NCI-H2227 treated with DMSO at 0.1 percent for 48 hours (cell line): ENCODE measurements at places on chromosomes 12 and 14.

- no peak for DNase-seq
These were observed 119.8 kb downstream of the SINHCAF start for GRCh38 chr12:31206038-31206670.

DNA sequence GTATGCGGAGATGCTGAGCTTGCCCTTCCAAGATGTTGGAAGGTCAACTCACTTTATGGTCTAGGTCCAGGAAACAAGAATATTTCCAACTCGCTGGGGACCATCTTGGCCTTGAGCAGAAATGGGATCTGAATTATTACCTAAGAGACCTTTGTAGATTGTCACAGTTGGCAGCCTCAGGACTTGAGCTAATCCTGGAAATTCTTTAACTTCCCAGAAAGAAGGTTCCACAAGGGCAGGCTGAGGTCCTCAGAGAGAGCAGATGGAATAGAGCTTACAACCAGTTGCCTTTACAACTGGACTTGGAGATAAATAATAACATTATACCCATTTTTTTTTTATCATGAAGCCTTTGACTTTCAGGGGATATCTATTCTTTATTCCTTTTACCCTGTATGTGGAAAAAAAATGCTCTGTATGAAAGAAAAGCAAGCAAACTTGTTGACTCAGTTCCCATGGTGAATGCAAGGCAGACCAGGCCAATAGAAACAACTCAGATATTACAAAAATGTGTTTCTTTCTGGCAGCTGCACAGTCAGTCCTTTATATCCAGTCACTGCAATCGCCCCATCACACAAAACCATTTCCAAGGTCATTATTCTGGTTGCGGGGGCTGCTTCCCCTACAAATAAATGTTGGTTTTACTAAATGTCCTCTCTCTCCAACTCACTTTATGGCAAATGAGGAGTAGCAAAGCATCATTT is 401.4 kb downstream of the ZFP36L1 start:
- DNase-seq: no peak

GRCh38 chr12:32921397-32921796 is 24.8 kb upstream of the PKP2 start:
- no peak for DNase-seq

DNA sequence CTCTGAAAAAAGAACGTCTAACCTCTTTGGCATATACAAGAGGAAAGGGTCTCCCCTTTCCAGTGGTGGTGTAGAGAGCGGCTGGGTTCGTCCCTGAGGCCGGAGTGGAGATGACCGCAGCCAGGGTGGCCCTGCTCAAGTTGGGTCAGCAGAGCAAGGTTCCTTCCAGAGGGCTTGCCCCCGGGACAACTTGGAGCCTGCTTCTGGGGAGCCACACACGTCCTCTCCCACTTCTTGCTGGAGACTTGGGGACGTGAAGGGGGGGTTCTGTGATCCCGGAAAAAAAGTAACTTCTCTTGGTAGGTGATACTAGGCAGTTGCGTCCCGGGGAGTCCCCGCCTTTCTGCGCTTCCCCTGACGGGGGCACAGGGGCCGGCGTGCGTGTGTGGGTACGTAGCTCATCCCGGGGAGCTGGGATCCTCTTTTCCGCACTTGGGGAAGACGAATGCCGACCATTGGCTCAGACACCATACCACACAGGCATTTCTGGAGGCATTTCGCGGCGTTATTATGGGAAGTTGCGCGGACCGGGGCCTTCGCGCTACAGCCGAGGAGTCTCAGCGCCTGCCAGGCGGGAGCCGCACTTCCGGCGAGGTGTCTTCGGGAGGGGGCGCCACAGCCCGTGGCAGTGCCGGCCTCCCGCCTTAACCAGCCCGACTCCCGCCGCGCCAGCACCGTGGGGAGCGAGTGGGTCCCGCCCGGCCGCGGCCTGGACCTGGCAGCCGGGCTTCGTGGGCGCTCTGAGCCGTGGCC is 14.8 kb upstream of the PAX9 start:
- DNase-seq: no peak

DNA sequence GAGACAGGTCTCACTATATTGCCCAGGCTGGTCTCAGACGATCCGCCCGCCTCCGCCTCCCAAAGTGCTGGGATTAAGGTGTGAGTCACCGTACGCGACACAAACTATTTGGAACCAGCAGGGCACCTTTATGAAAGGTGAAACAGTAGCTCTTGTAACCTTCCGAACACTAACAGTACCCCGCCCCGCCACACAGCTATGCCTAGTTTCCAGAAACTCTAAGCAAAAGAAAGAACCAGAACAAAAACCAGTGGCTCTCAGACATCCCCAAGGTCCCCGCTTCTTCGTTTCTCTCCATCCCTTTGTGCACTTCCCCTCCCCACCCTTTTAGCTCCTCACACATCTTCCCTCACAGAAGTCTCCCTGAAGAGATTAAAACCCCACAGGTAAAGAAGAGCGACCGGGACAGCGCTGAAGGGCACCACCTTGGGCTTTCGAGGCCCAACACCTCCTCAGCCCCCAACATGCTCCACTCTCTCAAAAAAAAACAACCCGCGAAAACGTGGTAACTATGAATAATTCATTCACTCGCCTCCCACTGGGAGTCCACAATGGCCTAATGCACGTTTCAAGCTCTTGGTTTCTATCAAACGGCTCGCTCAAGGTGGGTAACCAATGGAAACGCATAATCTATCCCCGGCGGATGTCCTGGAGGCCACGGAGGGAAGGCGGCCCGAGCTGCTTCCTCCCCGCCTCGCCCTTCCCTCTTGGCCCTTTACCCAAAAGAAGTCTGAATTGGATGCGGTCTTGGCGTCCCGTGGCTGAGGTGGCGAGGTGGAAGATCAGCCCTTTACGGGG is 877 bp downstream of the BAG5 start:
- DNase-seq: peak; percentile 33

DNA sequence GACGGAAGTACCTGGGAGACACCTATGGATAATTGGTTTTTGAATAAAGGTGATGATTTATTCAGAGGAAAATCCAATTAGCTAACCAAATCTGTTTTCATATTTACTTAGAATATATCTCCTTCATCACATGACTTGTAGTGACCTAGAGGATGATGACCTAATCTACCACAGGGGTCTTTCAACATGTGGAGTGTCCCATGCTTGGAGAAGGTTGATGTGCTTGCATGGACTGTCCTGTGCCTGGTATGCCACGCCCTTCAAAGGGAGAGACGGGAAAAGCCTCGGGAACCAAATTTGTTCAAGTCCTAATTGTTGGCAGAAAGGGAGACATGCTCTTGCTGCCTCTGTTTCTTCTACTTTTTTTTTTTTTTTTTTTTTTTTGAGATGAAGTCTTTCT is 11.8 kb upstream of the PAPLN start:
- no peak for DNase-seq

- no peak for DNase-seq
These were observed 222.1 kb downstream of the C12orf50 start for GRCh38 chr12:87807086-87807485.

GRCh38 chr12:48972213-48972951 is 847 bp upstream of the WNT10B start:
- no peak for DNase-seq

- no peak for DNase-seq
These were observed 41.3 kb upstream of the CTDSP2 start for GRCh38 chr12:57887631-57888408.

GRCh38 chr12:53051058-53051880 is 1.4 kb downstream of the TNS2 start:
- DNase-seq: no peak

DNA sequence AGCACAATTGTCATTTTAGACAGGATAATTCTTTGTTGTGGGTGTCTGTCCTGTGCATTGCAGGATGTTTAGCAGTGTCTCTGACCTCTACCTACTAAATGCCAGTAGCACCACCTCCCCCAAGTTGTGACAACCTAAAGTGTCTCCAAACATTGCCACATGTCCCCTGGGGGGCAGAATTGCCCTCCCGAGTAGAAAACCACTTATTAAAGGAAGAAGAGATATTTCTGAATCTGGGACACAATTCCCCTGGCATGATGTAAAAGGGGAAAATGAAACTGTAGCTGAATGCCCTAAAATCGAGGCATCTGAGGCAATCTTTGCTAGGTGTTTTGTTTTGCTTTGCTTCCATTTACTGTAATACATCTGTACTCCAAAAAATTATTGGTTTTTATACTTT is 116.8 kb upstream of the NAP1L1 start:
- DNase-seq: no peak

DNA sequence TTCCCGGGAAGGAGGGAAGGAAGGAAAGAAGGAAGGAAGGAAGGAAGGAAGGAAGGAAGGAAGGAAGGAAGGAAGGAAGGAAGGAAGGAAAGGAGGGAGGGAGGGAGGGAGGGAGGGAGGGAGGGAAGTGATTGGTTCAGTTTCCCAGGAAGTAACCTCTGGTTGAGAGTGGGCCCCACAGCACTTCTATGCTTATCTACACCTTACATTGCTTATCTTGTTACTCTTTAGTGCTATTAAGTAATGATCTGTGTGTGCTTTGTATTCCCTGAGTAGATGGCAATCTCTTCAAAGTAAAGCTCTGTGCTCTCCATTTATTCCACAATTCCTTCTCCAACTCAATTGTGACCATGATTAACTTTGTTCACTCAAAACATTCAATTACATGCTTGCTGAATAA is 74.6 kb downstream of the SLC38A4 start:
- DNase-seq: no peak

- peak; percentile 36 for DNase-seq
These were observed 7.1 kb upstream of the SMUG1 start for GRCh38 chr12:54195737-54196347.

DNA sequence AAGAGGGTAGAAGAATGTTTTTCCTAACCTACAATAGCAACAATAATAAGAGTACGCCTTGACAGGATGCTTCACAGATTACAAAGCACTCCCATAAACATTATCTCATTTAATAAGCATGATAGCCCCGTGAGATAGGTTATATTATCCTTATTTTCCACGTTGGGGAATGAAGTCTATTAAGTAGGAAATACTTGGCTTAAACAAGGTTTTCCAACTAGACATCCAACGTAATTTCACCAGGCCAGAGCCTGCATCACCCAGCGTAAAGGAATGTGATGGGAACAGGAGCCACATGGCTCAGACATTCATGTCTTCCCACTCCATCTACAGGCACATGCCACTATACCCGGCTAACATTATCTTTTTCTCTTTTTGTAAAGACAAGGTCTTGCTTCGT is 223.4 kb upstream of the AMIGO2 start:
- no peak for DNase-seq

DNA sequence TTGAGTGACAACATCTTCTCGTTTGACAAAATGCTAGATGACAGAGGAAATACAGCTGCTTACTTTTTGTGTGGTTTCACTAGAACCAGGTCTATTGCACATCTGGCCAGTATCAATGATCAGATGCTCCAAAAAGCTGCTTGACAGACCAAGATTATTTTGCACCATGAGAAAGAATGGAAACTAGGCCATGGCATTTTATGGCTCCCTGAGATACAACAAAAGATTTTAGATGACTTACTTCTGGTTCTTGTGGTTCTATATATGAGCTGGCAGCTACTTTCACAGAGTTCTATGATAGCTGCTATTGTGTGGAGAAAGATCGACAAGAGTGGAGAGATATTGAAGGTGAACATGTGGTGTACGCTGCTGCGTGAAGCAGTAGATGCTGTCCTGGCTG is 25.9 kb upstream of the PPFIBP1 start:
- DNase-seq: no peak

GRCh38 chr14:35865611-35866324 is 39.6 kb downstream of the BRMS1L start:
- no peak for DNase-seq

DNA sequence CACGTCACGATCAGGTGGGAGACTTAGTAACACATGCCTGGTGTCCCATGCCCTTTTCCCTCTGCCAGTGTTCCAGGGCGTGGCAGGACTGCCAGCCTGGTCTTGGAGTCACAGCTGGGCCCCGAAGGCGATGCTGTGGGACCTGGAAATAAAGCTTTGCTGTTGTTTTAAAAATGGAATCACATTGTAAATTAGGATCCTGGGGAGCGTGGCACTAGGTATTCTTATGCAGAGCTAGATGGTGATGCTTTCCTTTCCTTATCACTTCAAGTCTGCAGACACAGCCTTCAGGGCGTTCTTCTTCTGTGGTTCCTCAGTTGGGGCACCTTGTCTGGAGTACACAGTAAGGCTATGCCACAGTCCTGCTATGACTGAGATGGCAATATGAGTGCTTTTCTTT is 64.6 kb downstream of the BICD1 start:
- no peak for DNase-seq

DNA sequence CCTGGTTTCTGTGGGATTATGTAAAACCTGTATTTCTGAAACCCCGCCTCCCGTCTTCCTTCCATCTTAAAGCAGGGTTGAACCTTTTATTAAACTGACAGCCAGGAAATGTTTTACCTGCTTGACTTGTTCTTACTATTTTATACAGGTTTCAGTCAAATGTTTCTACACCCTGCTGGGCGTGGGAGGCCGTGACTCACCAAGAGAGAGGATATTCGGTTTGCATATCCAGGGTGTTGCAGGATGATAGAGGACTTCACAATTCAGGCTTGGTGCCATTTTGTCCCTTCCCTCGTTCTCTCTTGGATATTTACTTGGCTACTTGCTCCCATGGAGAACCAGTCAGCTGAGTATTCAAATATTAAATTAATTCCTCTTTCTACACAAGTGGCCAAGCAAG is 69.7 kb downstream of the ARF6 start:
- DNase-seq: no peak

DNA sequence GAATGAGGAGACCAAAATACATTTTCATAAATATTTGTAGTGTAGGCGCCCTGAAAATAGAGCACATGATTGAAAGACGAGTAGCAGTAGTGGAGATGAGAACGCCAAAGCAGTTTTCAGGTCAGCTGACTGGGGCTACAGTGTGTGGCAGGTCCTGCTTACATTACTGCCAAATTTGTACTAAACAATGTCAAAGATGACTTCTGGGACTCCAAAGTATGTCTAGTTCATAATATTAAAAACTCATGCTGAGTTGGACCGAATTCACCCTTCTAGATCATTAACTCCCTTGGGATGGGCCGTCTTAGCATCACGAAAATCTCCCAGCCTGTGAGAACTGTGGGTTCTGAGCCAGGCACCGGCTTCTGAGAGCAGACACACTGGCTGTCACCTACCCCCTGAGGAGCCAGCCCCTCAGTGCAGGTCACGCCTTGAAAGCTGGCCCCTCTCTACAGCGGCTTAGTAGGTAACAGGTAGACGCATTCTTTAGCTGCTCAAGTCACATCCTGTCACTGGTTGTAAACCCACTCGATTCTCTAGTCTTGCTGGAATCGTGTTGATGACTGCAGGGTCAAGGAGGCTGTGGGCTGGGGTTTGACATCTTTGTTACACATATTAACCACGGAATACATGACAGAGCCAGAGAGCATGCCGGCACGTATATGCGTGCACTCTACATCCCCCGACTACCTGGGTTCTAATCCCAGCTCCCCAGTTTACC is 210.4 kb downstream of the ETV6 start:
- DNase-seq: no peak
